ENCODE measurements at places on chromosomes 6 and 20.

DNA sequence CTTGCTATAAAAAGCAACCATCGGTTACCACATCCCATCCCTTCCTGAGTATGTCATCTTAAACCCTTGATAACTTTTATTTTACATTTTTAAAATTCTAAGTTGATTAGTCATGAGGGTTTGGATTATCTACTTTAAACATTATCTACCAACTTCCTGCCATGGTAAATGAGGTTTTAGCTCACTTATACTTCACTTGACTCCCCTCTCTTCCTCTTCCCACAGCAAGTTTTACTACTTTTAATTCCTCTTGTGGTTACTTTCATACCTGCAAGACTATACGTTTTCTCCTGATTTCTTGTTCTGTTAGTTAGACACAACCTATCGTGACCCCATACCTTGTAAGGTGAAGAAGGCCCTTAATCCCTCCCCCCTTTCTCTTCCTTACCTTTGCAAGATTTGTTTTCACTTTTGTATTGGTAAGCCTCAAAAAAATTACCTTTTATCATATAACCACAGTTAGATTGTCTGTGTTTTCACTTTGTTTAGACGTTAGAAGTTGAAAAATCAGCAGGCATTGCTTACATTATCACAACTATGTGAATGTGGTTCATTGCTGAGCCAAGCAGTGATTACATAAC lies 60.1 kb upstream of the OGFRL1 start:
- no peak for DNase-seq

DNA sequence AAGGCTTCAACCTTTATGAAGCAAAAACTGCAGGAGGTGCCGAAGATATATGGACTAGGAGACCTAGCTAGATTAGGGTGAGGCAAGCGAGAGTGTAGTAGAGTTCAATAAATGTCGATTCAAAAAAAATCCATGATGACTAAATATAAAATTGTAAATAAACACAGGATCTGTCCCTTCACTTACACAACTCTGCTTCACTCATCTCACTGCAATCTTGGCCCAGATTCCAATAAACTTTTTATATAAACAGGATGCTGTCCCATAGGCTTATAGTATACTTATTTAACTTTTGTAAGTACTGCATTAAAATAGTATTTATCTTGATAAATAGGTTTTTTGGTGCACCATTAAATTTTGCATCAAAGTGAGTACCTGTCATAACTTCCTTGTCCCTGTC lies 648.4 kb upstream of the NRSN1 start:
- DNase-seq, result no peak

GRCh38 chr20:42097741-42098140 lies 479.6 kb upstream of the CHD6 start:
- no peak for DNase-seq

DNA sequence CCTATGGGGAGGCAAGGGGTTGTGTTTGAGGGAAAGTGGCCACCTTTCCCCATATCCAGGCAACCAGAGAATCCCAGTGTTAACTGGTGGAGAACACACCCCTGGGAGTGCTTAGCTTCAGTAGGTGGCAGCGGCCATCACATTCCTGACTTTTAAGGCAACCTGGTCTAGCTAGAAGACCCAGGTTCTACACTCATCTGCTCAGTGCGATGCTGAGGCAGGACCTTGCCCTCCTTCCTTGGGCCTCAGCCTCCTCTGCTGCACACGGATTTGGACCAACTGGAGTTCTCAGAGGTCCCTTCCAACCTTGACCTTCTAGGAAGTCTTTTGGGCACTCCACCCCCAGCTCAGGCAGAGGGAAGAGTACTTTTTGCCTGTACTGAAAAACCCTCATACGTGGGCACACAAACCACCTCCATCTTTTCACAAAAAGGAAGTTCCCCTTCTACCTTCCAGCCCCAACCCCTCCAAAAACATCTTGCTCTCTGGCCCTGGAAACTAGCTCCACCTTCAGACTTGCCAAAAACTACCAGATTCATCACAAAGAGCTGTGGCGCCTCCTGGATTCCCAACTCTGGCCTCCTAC lies 2.9 kb downstream of the CCND3 start:
- no peak for DNase-seq

DNA sequence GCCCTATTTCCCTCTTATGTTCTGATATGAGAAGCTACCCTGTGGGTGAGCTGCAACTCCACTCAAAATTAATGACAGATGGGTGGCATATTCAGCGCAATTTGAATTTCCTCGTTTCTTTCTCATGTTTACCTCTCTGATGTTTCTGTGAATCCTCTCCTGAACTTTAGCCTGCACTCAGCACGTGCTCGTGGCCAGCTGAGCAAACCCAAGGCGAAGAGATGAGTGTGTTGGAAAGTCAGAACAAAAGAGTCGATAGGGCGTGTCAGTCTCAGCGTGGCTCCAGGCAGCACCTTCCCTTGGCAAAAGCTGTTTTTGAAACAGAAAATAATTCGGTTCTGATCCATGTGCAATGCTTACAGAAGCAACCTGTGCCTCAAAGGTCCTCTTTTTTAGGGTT lies 226.1 kb upstream of the GMDS start:
- no peak for DNase-seq

- DNase-seq, result no peak
Observed at GRCh38 chr6:142906945-142907470, 38.0 kb downstream of the HIVEP2 start.

DNA sequence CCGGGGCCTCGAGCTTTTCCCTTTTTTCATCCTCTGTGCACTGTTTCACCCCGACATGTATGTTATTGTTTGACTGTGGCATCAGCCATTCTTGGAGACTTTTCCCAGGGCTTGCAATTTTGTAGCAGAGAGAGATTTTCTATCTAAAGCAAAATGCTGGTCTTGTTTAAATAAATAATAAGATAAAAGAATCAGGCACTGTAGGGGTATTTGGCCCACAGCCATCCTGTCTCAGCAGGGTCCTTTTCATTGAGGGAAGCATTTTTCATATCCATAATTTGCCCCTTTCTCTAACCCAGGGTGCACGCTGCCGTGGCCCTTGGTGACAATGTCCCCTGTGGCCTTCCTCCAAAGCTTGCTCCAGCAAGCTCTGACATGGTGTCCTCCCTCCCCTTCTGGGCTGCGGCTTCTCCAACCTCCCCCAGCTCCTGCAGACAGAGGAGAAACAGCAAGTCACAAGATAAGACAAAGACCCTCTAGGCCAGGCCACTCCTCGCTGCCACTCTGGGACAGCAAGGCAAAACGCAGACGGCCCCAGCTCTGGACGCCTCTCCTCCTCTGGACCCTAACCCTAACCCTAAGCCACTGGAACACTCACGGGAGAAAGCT lies 117.6 kb downstream of the MYLK4 start:
- DNase-seq, result no peak

DNA sequence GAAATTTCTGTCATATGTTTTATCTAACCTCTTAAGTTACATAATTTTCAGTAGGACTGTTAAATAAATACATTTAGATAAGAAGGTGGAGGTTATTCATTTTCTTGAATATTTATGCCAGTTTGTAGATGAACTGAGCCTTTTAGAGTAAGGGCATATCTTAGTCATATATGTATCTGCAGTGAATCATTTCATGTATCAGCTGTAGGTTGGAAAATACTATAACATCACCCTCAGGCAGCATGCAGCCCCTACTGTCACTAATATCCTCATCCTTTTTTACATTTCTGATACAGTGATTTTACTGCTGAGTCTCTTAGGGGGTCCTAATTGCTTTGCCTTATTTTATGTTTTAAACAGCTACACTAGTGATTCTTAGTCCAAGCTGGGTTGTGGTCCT lies 19.5 kb upstream of the SUMO4 start:
- no peak for DNase-seq

DNA sequence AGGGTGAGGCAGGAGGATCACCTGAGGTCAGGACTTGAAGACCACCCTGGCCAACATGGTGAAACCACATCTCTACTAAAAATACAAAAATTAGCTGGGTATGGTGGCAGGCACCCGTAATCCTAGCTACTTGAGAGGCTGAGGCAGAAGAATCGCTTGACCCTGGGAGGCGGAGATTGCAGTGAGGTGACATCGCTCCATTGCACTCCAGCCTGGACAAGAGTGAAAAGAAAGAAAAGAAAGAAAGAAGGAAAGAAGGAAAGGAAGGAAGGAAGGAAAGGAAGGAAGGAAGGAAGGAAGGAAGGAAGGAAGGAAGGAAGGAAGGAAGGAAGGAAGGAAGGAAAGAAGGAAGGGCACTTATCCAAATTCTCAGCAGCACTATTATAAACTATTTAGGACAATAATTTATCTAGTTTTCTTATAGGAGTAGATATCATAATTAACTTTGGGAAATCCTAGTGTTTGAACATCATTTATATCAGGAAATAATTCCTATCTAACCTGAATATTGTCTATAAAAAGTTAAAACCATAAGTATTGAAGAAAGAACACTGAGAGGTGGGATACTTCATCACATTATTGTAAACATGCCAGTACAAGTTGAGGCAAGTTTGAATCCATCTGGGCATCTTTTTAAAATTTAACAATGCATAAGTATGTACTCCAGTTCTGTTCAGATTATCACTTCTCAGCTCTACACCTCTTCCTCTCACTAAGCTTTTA lies 305.5 kb downstream of the SLC35F1 start:
- DNase-seq, result no peak

Data from stimulated activated CD4-positive, alpha-beta T cell treated with anti-CD3 and anti-CD28 coated beads, Interleukin-12 subunit alpha, Interleukin-12 subunit beta, amount 100 ng/mL, for 4 hours (primary cell).